Activated CD4-positive, alpha-beta memory T cell treated with anti-CD3 and anti-CD28 coated beads for 36 hours (primary cell): ENCODE measurements at places on chromosomes 7 and 10.

- no peak for DNase-seq
- no peaks in the 10 kb centered on the region for H3K4me1 ChIP-seq
- peaks cover 7% of the 10 kb centered on the region for H3K27me3 ChIP-seq
- H3K36me3 ChIP-seq = no peaks in the 10 kb centered on the region
- no peak overlapping the region for H3K4me3 ChIP-seq
Observed at GRCh38 chr10:71309919-71310318, 9.1 kb upstream of the SLC29A3 start.

- no peaks in the 10 kb centered on the region for H3K4me1 ChIP-seq
- peaks cover 6% of the 10 kb centered on the region for H3K27me3 ChIP-seq
- no peak for DNase-seq
- no peaks in the 10 kb centered on the region for H3K36me3 ChIP-seq
Observed at GRCh38 chr10:11065567-11065966, 47.9 kb downstream of the CELF2 start.

DNA sequence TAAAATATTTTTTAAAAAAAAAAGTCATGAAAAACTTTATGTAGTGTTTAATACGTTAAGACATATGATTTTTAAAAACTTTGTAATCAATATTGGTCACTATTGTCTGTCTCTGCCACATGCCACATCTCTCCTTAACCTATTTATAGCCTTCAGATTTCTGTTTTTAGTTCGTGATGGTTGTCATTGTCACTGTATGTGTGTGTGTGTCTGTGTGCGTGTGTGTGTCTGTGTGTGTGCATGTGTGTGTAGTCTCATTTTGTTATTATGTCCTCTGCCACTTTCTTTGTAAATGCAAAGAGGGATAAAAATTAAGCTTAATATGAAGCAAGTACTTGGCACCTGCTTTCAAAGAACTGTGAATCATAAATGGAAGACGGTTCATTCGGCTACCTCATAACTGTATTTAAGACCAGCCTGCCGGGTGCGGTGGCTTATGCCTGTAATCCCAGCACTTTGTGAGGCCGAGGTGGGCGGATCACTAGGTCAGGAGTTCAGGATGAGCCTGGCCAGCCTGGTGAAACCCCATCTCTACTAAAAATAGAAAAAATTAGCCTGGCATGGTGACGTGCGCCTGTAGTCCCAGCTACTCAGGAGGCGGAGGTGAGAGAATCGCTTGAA is 354.0 kb downstream of the ARL4A start:
- no peak overlapping the region for H3K27ac ChIP-seq
- H3K4me1 ChIP-seq = no peaks in the 10 kb centered on the region
- H3K4me3 ChIP-seq = no peak overlapping the region
- H3K36me3 ChIP-seq = no peaks in the 10 kb centered on the region

- no peak overlapping the region for H3K4me3 ChIP-seq
- H3K27me3 ChIP-seq = no peaks in the 10 kb centered on the region
- DNase-seq = no peak
- no peaks in the 10 kb centered on the region for H3K36me3 ChIP-seq
- peaks cover 3% of the 10 kb centered on the region for H3K4me1 ChIP-seq
- H3K27ac ChIP-seq = no peak overlapping the region
Observed at GRCh38 chr7:28065308-28065707, 115.3 kb downstream of the JAZF1 start.

GRCh38 chr7:1543826-1544177 is 12.2 kb downstream of the TMEM184A start:
- H3K36me3 ChIP-seq = peaks cover 11% of the 10 kb centered on the region
- DNase-seq = no peak
- H3K27me3 ChIP-seq = no peaks in the 10 kb centered on the region
- H3K4me1 ChIP-seq = no peaks in the 10 kb centered on the region
- H3K27ac ChIP-seq = no peak overlapping the region

DNA sequence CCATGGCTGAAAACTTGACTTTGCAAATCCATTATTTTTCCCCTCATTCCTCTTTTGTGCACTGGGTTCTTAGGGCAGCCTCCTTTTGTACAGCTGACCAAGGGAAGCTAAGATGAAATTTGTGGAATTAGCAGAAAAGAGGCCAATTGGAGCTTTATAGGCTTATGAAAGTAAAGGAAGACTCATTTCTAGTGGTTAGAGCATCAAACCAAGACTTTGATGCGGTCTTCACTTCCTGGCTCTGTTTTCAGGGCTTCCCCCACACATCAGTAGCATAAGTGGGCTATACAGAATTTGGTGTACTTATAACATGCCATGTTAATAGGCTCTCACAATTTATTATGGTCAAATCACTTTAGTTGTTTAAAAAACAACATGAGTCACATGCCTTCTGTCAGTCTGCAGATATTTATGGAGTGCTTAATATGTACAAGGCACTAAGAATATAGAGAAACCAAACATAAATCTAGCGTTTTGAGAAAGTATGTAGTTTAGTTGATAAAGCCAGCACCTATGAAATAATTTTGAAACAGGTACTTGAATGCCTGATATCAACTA is 5.7 kb downstream of the AUTS2 start:
- H3K36me3 ChIP-seq = no peaks in the 10 kb centered on the region
- H3K27ac ChIP-seq = no peak overlapping the region
- DNase-seq = peak; percentile 9

- no peak overlapping the region for H3K27ac ChIP-seq
- H3K27me3 ChIP-seq = peaks cover 6% of the 10 kb centered on the region
- H3K36me3 ChIP-seq = no peaks in the 10 kb centered on the region
- no peaks in the 10 kb centered on the region for H3K4me1 ChIP-seq
- no peak overlapping the region for H3K4me3 ChIP-seq
Observed at GRCh38 chr7:95590387-95591248, 5.7 kb downstream of the PDK4 start.

- H3K27ac ChIP-seq = no peak overlapping the region
- no peak overlapping the region for H3K4me3 ChIP-seq
- H3K27me3 ChIP-seq = no peaks in the 10 kb centered on the region
- peaks cover 2% of the 10 kb centered on the region for H3K36me3 ChIP-seq
Observed at GRCh38 chr7:149093228-149093627, 2.7 kb upstream of the ZNF786 start.

GRCh38 chr10:114526504-114527238 is 122.4 kb upstream of the AFAP1L2 start:
- H3K36me3 ChIP-seq = peaks cover 3% of the 10 kb centered on the region
- DNase-seq = peak; percentile 94
- peak overlapping the region; percentile 95 for H3K27ac ChIP-seq
- no peaks in the 10 kb centered on the region for H3K27me3 ChIP-seq

- H3K27me3 ChIP-seq = peaks cover 1% of the 10 kb centered on the region
- H3K4me1 ChIP-seq = no peaks in the 10 kb centered on the region
- H3K36me3 ChIP-seq = no peaks in the 10 kb centered on the region
- no peak for DNase-seq
- H3K27ac ChIP-seq = no peak overlapping the region
Observed at GRCh38 chr10:122073508-122073907, 84.5 kb downstream of the TACC2 start.

GRCh38 chr10:77844177-77844576 is 82.4 kb downstream of the DLG5 start:
- no peak overlapping the region for H3K27ac ChIP-seq
- no peaks in the 10 kb centered on the region for H3K27me3 ChIP-seq
- H3K4me3 ChIP-seq = no peak overlapping the region
- H3K36me3 ChIP-seq = no peaks in the 10 kb centered on the region
- no peak for DNase-seq
- no peaks in the 10 kb centered on the region for H3K4me1 ChIP-seq

DNA sequence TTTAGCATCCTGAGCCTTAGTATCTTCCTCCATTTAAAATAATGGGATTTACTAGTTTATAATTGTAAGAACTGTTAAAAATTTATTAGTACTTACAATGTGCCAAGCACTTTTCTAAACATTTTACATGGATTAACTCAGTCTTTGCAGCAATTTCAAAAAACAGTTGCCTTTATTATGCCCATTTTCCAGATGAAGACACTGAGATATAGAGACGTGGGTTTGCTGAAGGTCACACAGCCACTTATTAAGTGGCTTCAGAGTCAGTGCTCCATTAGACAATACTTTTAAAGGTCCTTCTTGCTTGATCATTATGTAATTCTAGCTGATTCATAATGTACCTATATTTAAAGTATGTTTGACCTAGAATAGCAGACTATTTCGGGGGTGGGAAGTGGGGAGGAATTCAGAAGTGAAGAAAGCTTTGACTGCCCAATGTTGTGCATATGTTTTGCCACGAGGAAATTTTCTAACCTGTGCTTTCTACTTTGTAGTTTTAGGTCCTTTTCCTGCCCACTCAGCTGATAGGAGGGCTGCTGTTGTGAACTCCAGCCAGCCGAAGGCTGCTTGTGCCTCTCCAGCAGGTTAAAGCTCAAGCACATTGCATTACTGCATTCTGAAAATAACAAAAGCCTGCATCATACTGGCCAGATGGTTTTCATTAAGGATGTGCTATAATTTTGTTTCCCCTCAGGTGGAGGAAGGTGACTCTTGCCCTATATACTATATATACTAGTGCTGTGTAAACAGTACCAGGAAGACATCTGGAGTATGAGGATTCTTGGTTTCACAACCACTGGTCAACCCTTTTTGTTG is 4.3 kb downstream of the PLEKHA8 start:
- no peak for DNase-seq
- H3K27ac ChIP-seq = no peak overlapping the region
- peaks cover 5% of the 10 kb centered on the region for H3K4me1 ChIP-seq
- no peaks in the 10 kb centered on the region for H3K27me3 ChIP-seq
- no peak overlapping the region for H3K4me3 ChIP-seq

GRCh38 chr7:90607196-90607595 is 11.1 kb downstream of the CDK14 start:
- no peaks in the 10 kb centered on the region for H3K36me3 ChIP-seq
- H3K4me1 ChIP-seq = no peaks in the 10 kb centered on the region
- H3K27ac ChIP-seq = no peak overlapping the region
- H3K4me3 ChIP-seq = no peak overlapping the region
- H3K27me3 ChIP-seq = peaks cover 9% of the 10 kb centered on the region

- no peak overlapping the region for H3K27ac ChIP-seq
- H3K36me3 ChIP-seq = no peaks in the 10 kb centered on the region
- H3K4me1 ChIP-seq = no peaks in the 10 kb centered on the region
- H3K27me3 ChIP-seq = peaks cover 20% of the 10 kb centered on the region
Observed at GRCh38 chr10:62961951-62962523, 145.9 kb upstream of the EGR2 start.

GRCh38 chr10:76882796-76883195 is 754.8 kb downstream of the KCNMA1 start:
- no peak for DNase-seq
- no peak overlapping the region for H3K4me3 ChIP-seq
- no peaks in the 10 kb centered on the region for H3K36me3 ChIP-seq
- H3K27ac ChIP-seq = no peak overlapping the region
- H3K4me1 ChIP-seq = no peaks in the 10 kb centered on the region
- no peaks in the 10 kb centered on the region for H3K27me3 ChIP-seq

DNA sequence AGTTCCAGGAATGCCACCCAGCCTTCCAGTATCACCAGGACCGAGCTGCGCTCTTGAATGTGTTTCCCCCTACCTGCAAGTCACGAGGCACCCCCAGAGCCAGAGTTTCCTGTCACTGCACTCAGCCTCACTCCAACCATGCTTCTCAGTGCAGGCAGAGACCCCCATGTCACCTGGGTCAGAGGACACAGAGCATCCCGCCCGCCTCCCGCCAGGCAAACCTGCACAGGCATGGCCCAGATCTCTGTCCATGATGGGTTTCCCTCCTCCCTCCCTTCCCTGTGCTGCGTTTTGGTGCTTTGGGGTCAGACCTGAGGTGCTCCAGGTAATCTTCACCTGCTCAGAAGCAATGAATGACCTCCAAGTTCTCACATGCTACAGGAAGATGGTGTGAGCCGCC is 3.1 kb upstream of the RET start:
- no peak overlapping the region for H3K27ac ChIP-seq
- H3K27me3 ChIP-seq = peaks cover 25% of the 10 kb centered on the region
- H3K36me3 ChIP-seq = no peaks in the 10 kb centered on the region
- no peak overlapping the region for H3K4me3 ChIP-seq

- no peaks in the 10 kb centered on the region for H3K4me1 ChIP-seq
- H3K27me3 ChIP-seq = no peaks in the 10 kb centered on the region
- H3K36me3 ChIP-seq = no peaks in the 10 kb centered on the region
- DNase-seq = no peak
Observed at GRCh38 chr10:11901833-11902475, 78.8 kb downstream of the PROSER2 start.

GRCh38 chr7:131326576-131326975 is 1.1 kb upstream of the MKLN1 start:
- H3K4me1 ChIP-seq = peaks cover 57% of the 10 kb centered on the region
- H3K36me3 ChIP-seq = peaks cover 3% of the 10 kb centered on the region
- H3K27me3 ChIP-seq = no peaks in the 10 kb centered on the region
- H3K27ac ChIP-seq = peak overlapping the region; percentile 95
- DNase-seq = no peak

- DNase-seq = no peak
- no peaks in the 10 kb centered on the region for H3K4me1 ChIP-seq
- no peaks in the 10 kb centered on the region for H3K36me3 ChIP-seq
- no peak overlapping the region for H3K4me3 ChIP-seq
- H3K27me3 ChIP-seq = peaks cover 6% of the 10 kb centered on the region
Observed at GRCh38 chr7:21656796-21657195, 114.0 kb downstream of the DNAH11 start.

DNA sequence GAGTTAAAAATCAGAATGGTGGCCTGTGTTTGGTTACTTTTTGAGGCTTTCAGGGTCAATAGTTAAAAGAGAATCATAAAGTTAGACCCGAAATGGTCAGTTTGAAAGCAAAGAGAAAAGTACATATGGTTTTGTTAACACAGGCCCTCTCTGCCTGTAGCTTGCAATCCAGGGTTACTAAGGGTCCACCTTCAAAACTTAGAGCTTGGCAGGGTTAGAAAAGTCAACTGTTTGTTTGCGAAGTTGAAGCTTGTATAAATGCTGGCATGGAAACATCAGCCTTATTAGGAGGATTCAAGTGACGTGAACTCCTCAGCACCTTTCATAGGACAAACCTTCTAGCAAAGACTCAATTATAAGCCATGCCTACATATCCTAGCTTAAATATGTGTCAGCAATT is 196.3 kb upstream of the SEMA3A start:
- no peak overlapping the region for H3K27ac ChIP-seq
- no peak overlapping the region for H3K4me3 ChIP-seq
- no peaks in the 10 kb centered on the region for H3K27me3 ChIP-seq
- no peak for DNase-seq
